Islet precursor cell (in vitro differentiated cells): ENCODE measurements at places on chromosomes 4 and X.

- no peak for DNase-seq
These were observed 116.2 kb downstream of the CDS1 start for GRCh38 chr4:84699001-84699671.

DNA sequence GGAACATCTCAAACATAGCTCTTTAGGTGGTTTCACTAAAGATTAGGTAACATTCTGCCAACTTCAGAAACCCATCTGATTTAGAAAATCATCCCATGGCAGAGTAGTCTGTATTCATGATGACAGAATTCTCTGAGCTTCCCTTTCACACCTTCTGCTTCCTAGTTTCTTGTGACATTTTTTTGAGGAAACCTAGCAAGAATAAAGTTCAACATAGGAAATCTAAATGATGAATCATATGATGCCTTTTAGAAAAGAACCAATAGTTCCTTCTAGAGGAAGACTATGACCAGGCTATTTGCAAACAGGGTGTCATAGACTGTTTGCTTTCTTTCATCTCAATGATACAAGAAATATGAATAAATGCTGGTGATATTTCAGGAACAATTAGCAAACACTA lies 49.8 kb upstream of the CAMK2D start:
- no peak for DNase-seq

DNA sequence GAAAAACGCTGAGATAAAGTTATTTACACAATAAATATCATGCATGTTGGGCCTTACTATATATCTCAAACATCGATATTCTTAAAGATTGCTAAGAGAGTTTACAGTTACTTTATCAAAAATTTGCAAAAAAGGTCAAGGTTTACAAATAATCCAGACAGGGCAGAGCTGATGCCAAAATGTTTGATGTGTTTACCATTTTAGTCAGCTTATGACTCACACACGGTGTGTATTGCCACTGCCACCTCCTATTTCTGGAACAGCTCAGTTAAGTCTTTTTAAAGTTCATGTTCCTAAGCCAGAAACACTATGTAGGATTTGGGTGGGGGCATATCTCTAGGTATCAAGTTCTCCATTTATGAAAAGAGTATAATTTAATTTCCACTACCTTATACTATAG lies 580.6 kb downstream of the INPP4B start:
- DNase-seq = no peak

DNA sequence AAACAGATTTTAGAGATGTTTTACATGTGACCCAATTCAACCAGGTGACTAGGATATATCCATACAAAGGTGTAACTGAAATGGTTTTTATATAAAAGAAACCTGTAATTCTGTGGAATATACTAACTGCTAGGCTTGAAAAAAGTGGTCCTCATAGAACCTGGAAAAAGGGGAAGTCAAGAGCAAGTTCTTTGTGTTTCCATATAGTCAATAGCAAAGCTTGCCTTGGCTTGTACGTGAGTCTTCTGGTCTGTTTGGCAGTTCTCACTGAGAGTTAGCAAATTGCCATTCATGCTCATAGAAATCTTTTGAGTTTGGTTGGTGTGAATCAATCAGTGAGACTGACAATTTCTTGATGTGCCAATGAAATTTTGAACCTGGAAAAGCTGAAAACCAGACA lies 79.4 kb upstream of the SMIM10 start:
- no peak for DNase-seq

DNA sequence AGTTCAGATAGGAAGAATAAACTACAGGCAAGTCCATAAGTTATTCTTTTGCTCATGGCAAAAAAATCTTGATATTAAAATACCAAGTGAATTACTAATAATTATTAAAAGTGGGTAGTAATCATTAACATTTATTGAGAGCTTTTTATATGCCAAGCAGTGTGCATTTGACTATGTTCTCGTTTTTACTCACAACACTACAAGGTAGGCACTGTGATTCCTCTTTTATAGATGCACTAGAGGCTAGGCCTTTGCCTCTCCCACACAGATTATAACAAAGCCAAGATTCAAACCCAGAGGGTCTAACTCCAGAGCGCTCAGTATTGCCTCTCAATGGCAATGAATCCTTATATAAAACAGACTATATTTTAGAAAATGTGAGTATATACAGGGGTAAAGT lies 254.2 kb downstream of the NAF1 start:
- DNase-seq = no peak

GRCh38 chr4:101287324-101287723 lies 60.0 kb downstream of the PPP3CA start:
- no peak for DNase-seq

DNA sequence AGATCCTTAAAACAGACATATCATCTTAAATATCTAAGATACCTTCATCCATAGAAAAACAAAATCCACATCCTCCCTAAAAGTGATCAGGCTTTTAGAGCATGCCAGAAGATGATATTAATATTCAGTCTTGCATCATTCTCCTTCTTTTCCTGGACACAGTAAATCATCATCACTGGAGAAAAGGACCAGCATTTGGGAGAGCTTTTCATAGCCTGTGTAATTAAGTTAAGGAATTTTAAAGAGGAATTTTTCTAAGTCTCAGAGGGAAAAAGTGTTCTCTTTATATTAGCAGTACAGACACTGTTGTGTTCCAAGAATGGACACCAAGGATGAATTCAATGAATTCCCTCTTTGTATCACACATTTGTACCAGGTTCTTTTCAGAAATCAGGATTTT lies 696 bp downstream of the SCRG1 start:
- no peak for DNase-seq

DNA sequence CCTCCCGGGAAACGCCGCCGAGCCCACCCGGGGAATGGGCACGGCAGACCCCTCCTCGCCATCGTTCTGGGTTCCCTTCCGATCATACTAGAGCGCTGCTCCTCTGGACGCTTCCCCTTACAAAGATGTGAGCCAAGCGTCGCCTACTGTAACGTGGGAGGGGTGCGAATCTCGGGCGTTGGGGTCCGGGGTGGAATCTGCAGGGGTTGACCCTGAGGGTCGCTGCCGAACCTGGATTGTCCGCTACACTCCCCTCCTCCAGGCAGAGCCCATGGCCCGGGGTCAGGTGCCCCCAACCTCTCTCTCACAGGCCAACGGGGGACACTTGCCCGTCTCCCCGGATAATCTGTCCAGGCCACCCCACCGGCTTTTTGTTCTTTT lies 13.8 kb downstream of the BCOR start:
- no peak for DNase-seq

DNA sequence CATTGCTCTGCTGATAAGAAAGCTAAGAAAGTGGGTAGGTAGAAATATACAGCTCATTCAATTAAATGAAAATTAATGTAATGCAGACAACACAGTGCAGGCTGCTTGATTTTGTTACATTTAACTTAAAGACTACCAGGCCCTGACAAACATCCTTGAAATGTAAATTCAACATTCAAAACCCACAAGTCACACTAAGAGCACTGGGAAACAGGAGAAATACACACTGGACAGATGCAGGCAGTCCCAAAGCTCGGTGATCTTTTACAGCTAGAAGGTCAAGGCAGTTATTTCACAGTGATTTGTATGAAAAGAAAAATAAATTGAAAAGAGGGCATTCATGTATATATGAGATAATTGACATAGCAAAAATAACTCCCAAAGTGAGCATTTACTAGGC lies 94.3 kb upstream of the PLAC1 start:
- no peak for DNase-seq

DNA sequence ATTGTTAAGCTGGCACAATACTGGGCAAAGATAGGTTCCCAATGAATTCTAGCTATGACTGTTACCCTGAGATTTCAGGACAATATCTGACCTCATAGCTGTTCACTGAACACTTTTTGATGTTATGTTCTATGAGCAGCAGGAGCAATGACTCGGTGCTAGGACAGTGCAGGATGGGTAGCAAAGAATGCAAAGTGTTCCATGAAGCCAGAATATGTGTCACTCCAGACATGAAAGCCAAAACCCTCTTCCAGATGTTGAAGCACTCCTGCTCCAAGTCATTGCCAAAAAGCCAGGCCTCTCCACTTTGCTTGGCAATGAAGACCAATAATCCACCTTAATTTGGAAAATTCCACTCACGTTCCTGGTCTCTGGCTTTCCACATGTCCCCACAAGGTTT lies 300.9 kb upstream of the CPEB2 start:
- no peak for DNase-seq

DNA sequence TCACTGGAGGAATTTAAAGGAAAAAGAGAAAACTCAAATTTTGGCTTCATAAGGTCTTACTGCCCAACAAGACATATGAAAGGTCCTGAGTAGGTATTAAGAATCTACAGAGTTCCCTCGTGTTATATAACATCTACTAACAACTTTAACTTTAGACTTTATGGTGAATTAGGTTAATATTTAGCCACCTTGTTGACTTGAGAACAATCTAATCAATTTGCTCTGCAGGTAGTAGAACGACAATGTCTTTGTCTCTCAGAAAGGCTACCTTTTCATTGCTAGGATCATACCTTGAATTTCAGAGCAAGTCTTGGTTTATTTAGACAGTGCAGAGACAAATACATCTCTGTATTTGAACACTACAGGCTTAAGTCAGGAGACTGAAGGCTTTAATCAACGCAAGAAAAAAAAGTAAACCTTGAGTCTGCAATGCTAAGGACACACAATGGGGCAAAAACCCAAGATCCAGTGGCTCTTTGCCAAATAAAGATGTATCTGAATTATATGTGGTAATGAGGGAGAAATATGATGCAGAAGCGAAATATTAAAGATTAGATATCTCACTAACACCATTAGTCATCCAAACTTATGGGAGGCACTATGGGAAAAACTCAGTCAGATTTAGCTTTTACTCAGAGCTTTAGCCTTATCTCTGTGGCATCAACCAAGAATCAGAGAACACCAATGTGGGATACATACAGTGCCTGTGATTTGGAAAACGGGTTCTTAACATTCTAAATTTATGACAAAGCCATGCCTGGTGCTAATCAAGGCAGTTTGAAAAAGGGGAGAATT lies 93.6 kb upstream of the FTHL17 start:
- no peak for DNase-seq

DNA sequence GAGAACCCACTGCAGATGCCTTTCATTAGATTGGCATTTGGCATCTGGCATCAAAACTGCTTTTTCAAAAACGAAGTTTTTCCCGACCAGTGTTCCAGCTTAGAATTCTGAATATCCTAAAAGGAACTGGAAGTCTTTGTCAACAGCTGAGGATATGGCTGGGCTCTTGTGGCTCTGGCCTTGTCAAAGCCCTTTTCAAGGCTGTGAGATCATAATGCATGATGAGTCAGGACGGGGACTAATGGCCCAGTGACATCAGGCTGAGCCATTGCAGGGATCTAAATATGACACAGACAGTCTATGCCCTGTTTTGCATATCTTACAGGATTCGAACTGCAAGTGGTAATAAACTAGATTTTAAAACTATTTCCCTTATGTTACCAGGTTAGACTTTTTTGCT lies 306.4 kb downstream of the PTTG2 start:
- peak; percentile 83 for DNase-seq

DNA sequence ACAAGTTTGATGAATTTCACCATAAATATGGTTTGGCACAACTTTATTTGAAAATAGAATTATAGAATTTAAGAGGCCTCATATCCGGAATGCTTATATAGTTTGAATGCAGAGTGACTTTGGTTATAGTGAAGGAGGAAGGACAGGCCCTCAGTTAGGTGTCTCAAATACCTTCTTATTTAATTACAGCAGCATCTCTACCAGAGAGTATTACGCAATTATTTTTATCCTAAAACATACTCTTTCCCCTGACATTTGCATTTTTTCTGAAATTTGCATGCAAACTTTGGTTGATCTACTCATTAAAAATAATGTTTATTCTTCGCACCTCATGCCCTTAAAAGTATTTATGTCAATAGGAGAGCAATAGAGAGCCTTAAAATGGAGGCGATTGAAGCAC lies 305.4 kb downstream of the PACRGL start:
- DNase-seq = no peak

- DNase-seq = peak; percentile 56
These were observed 42.9 kb downstream of the FAT4 start for GRCh38 chr4:125357675-125358074.

DNA sequence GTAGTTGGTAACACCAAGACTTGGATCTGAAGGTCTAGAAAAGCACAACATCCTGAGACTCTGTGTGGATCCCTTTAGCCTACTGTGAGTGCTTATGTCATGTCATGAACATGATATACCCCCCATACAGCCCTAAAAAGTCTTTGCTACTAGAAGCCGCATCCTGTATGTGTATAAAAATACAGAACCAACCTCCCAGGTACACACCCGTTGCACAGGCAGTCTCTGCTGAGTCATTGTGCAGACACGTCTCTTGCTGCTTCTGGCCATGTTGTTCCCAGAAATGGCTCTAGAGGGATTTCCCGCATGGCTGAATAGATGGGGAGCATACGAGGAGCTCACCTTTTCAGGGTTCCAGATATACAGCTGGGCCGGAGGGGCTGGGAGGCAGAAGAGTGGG lies 93.3 kb downstream of the MAMLD1 start:
- no peak for DNase-seq

GRCh38 chr4:179843370-179843769 lies 2399.8 kb upstream of the TENM3 start:
- no peak for DNase-seq

- DNase-seq = no peak
These were observed 150.6 kb upstream of the TRPC5 start for GRCh38 chrX:112233164-112233563.

GRCh38 chr4:158169931-158170690 lies 2.7 kb downstream of the GASK1B start:
- no peak for DNase-seq

DNA sequence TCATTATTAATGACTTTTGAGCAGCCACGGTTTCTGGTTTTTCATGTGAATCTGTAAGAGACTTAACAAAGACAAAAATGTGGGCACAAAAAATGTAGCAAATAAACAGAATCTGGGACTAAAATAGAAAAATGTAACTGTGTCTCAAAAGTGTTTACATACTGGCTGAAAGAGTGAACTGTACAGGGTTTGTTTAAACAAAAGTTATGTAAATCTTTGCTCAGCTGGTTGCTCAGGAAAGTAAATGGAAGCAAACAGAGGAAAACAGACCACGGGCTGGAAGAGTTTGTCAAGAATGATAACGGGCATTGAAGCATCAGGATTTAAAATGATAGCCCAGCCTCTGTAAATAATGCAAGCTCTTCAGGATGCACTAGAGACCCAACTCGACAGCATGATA lies 921.8 kb upstream of the FTHL17 start:
- no peak for DNase-seq

GRCh38 chr4:10963958-10964703 lies 279.6 kb upstream of the CLNK start:
- peak; percentile 16 for DNase-seq

DNA sequence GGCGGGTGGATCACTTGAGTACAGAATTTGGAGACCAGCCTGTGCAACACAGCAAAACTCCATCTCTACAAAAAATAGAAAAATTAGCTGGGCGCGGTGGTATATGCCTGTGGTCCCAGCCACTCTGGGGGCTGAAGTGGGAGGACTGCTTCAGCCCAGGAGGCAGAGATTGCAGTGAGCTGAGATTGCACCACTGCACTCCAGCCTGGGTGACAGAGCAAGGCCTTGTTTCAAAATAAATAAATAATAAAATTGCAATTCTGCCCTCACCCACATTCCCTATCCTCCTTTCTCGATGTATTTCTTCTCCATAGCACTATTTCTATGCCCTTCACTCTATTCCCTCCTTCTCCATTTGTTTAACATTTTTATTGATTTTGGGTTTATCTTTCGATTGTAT lies 8.7 kb upstream of the SLAIN2 start:
- no peak for DNase-seq

- no peak for DNase-seq
These were observed 124.1 kb upstream of the SPIN4 start for GRCh38 chrX:63475200-63475599.

- no peak for DNase-seq
These were observed 252.6 kb upstream of the ETNPPL start for GRCh38 chr4:109015413-109015810.
